Activated CD4-positive, alpha-beta T cell treated with anti-CD3 and anti-CD28 coated beads, Interleukin-2, amount 50 U/mL, for 48 hours (primary cell): ENCODE measurements at places on chromosomes 2 and 18.

DNA sequence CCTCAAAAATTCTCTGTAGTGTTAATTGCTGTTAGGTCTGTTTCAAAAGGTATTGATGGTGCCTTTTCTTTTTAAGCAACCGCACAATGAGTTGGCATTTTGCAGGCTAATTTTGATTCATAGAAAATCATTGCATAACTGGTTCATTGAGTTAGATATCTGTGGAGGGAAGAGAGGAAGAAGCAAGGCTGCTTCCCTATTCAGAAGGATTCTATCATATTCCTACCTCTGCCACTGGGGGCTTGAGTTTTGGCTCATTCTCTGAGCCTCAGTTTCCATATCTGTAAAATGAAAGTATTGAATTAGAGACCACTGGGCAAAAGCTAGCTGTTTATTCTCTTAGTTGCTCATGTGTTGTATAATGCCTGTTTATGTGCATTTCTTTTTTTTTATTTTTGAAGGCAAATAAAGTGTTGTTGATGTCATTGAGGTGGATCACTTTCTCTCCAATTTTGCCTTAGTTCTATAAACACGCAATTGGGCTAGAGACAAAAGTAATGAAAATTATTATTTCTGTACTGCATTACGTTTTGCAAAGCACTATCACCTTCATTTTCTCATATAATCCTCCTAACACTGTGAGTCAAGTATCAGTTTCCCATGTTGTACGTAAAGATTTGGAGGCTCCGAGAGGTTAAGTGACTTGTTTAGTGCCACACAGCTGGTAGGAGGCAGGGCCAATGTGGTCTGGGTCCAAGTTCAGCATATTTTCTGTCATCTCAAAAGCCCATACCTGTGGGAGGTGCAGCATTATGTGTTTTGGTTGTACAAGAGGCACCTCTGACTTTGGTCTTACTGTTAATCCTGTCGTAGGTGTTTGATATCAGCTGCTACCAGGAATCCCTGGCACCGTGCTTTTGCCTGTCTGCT is 5.9 kb downstream of the TRIB2 start:
- DNase-seq = peak; percentile 40

- no peak for DNase-seq
Observed at GRCh38 chr2:239606741-239607516, 206.1 kb upstream of the HDAC4 start.

DNA sequence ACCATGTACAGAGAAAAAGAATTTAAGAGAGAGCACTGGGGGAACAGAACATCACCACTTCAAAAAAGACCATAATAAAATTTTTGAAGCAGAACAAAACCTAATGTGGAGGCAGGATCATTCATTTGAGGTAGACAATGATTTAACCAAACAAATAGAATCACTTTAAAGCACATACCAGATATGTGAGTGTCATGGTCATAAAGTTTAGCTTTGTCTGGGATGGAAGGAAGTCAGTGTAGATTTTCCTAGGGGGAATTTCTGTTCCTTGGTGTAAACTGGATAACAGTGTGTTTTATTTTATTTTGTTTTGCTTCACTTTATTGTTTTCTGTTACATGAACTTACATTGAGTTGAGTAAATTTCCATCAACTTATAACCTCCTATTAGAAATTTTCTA is 120.8 kb downstream of the CRIM1 start:
- DNase-seq = no peak

- DNase-seq = no peak
Observed at GRCh38 chr2:99571954-99572353, 82.1 kb upstream of the REV1 start.

DNA sequence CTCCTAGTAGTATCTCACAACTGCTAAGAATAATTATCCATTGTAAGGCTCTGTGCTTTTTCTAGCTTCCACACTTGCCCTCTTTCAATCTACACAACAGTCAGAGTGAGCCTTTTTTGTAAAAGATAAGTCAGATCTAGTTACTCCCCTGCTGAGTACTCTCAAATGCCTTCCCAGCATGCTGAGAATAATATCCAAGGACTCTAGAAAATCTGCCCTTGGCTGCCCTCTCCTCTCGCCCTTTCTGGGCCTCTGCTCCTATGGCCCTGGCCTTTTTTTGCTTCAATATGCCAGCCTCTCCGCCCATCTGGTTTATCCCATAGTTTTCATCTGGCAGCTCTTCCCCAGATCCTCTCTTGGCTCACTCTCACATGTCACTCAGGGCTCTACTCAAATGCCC is 455.9 kb upstream of the UBE2E3 start:
- DNase-seq = no peak

DNA sequence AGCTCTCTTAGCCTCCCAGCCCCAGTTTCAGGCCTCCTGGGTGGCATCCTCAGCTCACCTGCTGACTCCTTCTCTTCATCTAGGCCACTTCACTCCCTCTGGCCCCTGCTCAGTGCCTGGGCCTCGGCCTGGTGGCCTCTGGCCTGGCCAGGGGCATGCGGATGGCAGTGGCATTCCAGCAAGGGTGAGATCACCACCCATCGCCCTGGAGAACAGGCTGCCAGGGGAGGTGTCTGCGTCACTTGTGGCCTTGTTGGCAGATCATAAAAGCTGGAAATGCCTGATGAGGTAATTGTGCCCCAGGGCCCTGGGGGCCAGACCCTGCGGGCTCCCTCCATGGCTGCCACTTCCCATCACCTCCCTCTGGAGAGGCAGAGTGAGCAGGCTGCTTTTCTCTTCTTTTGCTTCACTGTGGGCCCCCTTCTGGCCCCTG is 72.5 kb upstream of the SMAD2 start:
- DNase-seq = no peak

GRCh38 chr2:464562-465309 is 176.8 kb upstream of the ALKAL2 start:
- no peak for DNase-seq

DNA sequence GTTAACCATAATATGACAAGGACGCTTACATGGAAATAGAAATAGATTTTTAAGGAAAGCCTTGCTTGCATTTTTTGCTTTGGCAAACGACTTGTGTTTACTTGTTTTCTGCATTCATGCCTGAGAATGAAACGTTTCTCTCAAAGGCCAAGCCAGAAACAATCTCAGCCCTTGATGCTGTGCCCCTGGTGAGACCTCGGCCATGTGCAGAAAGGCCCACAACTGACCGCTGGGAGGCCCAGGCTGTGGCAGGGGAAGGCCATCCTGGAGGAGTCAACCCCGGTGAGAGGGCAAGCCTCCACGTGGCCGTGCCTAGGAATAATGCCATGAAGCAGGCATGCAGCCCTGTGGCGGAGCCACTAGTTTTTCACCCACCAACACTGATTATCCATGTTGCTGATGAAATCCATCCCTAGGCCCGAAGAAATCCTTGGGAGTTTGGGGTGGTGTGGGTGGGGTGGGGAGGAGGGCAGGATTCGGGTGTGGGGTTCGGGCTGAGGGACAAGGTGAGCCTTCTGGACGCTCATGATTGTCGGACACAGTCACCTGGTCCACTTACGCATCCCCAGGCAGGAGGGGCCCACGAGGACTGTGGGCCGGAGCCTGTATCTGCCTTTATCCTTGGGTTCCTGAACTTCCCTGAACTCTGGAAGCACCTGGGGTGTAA is 107.6 kb upstream of the APCDD1 start:
- DNase-seq = no peak

GRCh38 chr2:101238930-101239759 is 13.5 kb upstream of the CNOT11 start:
- no peak for DNase-seq

DNA sequence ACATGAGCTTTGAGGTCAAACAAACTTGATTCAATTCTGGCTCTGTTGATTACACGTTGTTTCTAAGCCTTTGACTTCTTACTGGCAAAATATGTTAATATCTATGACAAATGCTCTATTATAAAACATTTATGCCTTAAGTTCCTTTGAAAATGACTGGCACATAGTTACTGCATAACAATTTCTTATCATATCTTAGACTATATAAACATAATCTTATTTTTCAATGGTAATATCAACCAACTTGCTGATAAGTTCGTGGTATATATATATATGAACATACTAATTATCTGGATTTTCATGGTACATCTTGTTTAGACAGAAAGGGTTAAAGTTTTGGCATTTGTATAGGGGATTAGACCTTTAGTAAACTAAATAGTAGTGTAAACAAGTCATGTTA is 645.6 kb upstream of the ZNF804A start:
- no peak for DNase-seq

DNA sequence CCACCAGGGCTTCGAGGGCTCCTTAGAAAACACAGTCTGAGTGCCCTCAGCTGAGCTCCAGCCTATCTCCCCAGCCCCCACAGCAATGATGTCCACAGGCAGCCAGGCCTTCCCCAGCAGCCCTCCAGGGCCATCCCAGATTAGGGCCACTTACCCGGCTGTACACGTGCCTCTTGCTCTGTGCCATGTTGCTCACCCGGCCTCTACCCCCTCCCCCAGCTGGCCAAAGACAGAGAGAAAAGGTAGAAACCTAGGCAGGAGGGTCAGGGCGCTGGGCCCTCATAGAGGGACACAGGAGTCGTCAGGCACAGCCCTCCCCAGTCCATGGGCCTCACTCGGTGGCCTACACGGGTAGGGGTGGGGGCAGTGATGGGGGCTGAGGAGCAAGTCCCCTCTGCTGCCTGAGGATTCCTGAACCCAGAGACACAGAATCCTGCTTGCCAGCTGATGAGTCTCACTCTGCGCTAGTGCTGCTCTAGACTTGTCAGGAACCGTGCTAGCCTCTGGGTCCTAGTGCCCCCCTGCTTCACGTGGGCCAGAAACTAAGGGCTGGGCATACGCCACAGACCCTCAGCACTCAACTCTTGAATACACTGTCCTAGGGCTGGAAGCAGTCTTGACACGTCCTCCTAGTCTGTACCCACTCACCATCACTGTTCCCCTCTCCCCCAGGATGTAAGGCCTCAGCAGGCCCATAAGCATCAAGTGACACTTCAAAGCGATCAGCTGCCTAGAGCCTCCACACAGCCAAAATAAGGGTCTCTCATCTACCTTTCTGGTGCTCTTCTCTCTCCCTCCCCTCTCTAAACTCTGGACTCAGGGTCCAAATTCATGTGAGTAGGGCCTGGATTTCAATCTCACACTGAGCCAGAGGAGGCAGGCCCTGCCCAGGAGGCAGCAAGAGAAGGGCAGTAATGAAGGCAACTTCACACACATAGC is at the start of gene DCTN1:
Gene DCTN1, minus strand, starts transcription at position 461 of the 939 bp plus-strand sequence. Its CDS starts 274 bp downstream, at position 187.
- DNase-seq = peak; percentile 7

GRCh38 chr2:218039171-218039570 is 29.9 kb upstream of the RUFY4 start:
- no peak for DNase-seq

GRCh38 chr2:43309935-43310334 is 83.5 kb upstream of the ZFP36L2 start:
- no peak for DNase-seq

GRCh38 chr2:171330155-171330956 is 103.4 kb downstream of the METTL8 start:
- DNase-seq = no peak

DNA sequence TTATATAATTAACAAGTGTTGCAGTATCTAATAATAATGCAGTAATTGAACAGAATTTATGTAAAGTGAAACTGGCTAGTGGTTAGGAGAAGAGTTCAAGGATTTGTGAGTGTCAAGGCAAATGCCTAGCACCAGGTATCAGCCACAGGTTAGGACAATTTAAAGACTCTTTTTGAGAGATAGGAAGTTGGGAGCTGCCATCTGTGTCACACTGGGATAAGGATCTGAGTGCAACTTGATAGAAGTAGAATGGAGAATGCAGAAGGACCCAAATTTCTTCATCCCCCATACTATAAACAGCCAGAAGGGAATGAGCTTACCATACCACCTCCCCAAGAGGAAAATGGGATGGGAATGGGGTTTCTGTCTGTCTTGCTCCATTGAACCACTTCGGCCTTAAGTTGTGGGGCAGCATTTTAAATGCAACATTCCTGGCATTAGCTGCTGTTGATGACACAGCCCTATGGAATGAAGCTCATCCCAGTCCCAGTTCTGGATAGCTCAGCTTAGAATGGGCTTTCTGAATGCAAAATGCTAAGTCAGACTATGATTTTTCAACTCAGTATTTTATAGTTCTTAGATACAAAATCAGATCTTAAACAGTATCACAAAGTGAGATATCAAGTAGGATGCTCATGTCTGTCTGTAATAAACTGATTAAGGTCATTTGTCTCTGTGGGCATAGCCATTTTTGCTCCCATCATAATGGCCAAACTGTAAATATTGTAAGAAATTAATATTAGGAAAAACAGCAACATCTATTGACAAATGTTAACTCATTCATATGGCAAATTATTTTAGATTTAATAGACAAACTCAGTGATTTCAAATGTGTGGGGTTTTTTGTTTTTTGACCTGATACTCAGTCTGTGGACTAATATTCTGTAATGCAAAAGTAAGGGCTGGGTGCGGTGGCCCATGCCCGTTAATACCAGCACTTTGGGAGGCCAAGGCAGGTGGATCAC is 44.0 kb downstream of the GPR155 start:
- no peak for DNase-seq

DNA sequence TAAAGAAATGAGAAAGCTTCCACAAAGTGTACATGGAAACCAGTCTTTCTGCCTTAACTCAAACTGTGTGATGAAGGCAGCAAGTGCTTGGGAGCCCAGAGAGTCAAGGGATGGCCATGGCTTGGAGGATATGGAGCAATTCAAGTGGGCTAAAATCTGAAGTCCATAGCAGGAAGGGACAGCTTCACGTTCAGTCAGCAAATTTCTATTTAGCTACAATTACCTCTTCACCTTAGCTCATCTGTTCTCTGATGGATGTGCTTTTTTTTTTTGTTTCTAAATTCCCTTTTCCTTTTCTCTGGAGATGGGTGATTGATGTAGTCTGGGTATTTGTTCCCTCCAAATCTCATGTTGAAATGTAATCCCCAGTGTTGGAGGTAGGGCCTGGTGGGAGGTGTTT is 4.9 kb upstream of the IL1A start:
- DNase-seq = no peak

DNA sequence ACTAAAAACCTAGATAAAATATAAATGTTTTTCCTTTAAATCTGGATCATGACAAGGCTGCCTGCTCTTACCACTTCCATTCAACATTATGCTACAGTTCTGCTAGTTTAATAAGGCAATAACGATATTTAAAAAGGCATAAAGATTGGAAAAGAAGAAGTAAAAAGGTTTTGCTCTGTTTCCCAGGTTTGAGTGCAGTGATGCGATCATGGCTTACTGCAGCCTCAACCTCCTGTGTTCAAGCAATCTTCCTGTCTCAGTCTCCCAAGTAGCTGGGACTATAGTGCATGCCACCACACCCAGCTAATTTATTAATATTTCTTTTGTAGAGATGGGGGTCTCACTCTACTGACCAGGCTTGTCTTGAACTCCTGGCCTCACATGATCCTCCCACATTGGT is 40.8 kb downstream of the PROKR1 start:
- DNase-seq = no peak

DNA sequence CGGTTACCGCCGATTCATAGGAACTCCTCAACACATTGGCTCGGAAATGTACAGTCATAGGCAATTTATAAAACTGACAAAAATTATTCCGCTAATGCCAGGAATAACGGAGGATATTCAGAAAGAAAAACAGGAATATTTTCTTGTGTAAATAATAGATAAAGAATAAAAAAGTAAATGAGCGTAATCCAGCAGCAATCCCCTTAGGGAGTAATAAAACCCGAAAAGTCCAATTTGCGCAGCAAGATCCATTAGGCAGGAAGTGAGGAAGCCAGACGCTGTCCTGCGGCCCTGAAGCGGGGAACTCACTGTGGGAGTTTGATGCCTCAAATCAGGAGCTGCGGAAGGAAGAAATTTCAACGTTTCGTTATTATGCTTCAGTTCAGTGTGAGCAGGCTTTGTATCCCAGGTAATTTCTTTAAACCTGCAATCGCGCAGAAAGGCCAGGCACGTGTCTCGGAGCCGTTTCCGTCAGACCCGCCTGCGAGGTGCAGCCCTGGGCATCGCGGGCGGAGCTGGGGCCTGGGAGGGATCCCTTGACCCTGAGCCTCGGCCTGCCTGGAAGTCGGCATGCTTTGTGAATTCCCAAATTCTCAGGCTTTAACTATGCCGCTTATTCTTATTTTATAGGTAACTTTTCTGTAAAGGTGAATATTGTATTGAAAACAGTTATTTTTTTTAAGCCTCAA is 180.9 kb upstream of the ALKAL2 start:
- DNase-seq = no peak
